ENCODE measurements at places on chromosomes 3 and 15. TPM values are rescaled to one million over a fixed set of nuclear protein-coding genes. Genes with fewer than 3 reads are reported as not detected.

- no peak for DNase-seq
These were observed 265.6 kb downstream of the FOXP1 start for GRCh38 chr3:71317749-71318457.

DNA sequence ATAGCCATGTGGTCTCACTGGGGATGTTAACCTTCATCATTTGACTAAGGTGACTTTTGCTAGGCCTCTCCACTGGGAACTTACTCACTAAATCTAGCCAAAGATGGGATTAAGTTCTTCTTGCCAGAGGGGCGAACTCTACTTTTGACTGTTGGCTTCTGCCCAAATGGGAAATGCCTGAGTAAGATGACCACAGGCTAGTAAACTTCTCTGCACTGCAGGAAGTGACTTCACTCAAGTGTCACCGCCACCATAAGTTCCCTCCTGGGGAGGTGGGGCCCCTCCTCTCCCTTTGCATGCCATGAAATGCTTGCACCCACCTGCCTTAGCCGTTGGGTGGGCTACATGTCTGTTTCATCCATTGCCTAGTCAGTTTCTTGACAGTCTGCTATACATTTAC lies 388.3 kb downstream of the FEZF2 start:
- DNase-seq, result no peak

- DNase-seq, result no peak
These were observed 57.0 kb downstream of the TMCC1 start for GRCh38 chr3:129836381-129837064.

DNA sequence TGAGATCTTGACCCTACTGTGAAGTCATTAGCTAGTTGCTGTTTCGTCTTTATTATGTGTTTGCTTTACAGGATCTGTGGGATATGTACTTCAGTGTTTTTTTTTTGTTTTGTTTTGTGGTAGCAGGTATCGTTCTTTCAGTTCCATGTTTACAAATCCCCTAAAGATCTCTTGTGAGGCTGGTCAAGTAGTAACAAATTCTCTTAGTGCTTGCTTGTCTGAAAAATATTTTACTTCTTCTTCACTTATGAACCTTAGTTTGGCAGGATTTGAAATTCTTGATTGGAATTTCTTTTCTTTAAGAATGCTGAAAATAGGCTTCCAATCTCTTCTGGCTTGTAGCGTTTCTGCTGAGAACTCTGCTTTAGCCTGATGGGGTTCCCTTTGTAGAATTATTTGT lies 235.8 kb upstream of the ALCAM start:
- DNase-seq, result no peak

- no peak for DNase-seq
These were observed 374.0 kb upstream of the ALCAM start for GRCh38 chr3:104992676-104993075.

- no peak for DNase-seq
These were observed 53.4 kb upstream of the SEC13 start for GRCh38 chr3:10374311-10374710.

DNA sequence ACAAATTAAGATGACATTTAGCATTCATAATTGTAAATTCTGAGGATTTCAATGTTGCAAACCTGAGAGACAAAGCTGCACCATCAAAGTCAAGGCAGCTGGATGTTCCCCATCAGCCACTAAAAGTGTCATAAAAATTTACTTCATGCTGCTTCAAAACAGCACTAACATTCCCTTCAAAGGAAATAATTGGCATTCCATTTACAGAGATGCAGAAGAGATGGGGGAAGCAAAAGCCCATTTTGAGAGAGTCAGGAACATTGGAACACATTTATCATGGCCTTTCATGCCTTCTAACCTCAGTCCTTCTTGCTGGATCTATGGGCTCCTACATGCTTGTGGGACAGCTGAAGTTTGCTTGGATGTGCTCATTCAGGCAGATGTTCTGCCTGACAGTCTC lies 6.4 kb upstream of the TMEM158 start:
- DNase-seq, result no peak

- DNase-seq, result no peak
These were observed 46.5 kb downstream of the BBS4 start for GRCh38 chr15:72732516-72732915.

GRCh38 chr3:168616915-168617314 lies 521.2 kb upstream of the GOLIM4 start:
- DNase-seq, result no peak

- DNase-seq, result no peak
These were observed 28.4 kb downstream of the P3H2 start for GRCh38 chr3:190092250-190092649.

GRCh38 chr15:90680371-90680935 lies 36.7 kb upstream of the BLM start:
- DNase-seq, result no peak

DNA sequence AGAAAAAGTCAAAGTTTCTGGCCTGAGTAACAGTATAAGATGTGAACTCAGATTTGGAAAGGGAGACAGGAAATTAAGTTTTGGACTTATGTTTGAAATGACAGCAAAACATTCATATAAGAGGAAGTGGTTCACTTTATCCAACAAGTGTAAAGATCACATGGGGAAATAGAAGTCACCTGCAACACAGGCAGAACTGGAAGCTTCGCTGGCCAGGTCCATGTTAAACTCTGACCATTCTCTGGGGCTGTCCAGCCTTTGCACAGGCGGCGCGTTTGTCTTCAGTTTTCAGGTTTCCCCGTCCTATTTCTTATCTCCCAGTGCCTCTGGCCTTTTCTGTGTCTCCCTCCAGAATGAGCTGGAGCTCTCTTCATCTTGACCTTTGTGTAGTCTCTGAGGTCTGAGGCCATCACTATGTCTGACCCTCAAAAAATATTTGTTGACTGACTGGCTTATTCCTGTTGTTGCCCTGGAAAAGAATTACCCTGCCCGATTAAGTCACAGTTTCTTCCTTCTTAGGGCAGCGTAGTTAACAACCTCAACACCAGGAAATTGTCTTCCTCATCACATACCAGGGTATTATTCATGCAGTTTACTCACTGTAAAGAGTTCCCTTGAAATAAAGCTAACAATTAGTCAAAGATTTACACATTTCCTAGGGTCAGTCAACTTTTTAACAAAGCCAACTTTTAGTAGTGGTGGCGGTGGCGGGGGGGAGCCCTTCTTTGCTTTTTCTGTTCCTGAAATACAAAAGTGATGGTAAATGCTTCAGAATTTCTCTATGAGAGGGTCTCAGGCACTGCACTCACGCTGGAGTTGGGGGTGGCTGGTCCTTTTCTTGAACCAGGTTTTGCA lies 959 bp upstream of the RASA2 start:
- no peak for DNase-seq

GRCh38 chr3:124492824-124493223 lies 237.4 kb upstream of the UMPS start:
- DNase-seq, result no peak

- no peak for DNase-seq
These were observed 51.2 kb downstream of the HACD2 start for GRCh38 chr3:123533554-123534159.

GRCh38 chr3:100042166-100042981 lies 71.9 kb downstream of the FILIP1L start:
- no peak for DNase-seq

DNA sequence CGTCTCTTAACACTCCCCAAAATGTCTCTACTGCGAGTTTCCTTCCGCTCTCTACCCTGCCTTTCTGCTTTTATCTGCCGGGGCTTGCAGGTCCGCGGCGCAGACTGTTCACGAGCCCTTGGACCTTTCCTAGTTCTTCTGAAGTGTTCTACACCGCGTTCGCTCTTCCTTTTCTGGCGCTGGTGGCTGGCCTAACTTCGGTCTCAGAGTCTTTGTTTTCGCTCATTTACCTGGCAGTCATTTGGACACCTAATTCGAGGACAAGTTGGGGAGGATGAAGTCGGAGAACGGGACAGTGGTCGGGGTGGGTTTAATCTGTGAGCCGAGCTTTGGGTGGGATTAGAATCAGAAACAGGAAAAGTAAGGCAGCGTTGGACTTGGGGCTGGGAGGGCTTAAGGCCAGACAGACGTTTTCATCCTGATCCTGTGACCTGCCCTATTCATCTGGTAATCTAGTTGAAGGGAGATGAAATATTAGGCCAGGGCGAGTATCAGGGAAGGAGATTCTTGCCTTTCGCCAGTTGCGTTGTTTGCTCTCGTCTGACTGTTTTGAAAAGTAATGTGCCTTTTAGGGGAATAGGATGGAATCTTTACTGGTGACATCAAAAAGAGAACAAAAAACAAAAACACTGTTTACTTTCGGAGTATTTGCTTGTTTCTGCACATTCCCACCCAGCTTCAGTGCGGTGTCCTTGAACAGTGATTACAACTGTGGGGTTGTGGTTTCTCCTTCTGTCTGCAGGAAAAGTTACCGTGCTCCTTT lies 1.8 kb downstream of the DIPK2A start:
- no peak for DNase-seq

DNA sequence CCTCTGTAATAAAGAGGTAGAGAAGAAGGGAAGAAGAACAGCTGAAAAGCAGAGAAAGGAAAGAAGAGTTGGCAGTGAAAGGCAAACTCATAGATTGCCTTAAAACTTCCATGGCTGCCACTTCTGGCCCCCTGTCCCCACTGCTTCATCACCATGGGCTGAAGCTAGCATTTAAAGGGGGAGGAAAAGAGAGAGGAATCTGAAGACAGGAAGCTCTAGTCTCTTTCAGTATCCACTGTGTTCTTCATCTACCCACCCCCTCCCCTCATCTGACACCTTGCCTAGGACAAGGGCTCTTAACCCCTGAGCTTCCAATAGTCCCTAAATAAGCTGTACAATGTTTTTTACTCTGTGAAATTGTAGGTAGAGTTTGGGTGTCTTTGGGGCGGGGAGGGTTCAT lies 60.6 kb downstream of the ALCAM start:
- no peak for DNase-seq

DNA sequence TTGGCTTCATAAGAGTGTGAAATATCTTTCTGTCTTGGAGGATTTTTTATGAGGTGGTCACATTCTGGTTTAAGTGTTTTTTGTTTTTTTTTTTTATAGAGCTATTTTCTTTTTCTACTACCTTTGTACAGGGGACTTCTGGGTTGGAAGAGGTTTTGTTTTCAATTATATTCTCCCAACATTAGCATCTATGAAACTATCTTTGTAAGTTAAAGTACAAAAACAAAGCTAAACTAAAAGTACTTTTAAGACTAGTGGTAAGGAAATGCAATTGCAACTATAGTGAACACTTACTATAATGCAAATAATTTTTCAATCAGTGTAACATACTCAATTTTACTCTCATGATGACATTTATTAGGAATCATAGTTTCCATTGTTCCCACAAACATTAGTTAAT lies 688.2 kb downstream of the SI start:
- no peak for DNase-seq

GRCh38 chr3:72473156-72473555 lies 375.1 kb downstream of the SHQ1 start:
- DNase-seq, result no peak

DNA sequence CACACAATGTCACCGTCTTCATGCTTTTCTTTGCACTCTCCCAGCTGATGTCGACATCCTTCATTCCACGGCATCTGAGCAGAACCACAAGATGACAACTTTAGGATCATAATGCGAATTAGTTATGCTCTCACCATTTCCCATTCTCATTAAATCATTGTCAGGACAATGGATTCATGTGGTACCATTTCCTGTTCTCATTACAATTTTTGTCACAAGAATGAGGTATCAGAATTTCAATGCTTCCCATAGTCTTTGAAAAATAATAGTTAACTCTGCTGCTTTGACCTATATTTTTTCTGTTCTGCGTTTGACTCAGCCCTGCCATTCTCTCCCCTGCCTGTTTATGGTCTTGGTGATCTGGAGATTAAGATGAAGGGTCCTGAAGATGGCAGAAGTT lies 175.7 kb upstream of the MDFIC2 start:
- DNase-seq, result no peak

GRCh38 chr15:57237301-57237642 lies 139.0 kb upstream of the CGNL1 start:
- DNase-seq, result no peak

DNA sequence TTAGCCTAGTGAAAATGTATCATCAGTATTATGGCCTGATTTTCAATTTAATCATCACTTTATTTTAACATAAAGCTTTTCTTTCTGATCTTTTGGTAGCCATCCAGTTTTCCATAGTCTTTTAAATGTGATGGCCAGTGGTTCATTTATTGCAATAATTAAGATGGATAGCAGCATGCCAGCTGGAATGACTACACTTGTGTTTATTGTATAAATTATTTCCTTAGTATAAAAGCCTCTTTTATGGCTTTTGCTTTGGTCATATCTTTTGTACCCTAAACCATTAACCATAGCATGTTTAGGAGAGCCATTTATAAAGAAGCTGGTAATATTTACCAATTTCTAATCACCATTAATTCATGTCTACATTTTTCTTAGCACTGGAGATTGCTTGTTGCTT lies 31.7 kb downstream of the ALCAM start:
- DNase-seq, result no peak

GRCh38 chr3:29693863-29694262 lies 413.0 kb downstream of the RBMS3 start:
- DNase-seq, result no peak

DNA sequence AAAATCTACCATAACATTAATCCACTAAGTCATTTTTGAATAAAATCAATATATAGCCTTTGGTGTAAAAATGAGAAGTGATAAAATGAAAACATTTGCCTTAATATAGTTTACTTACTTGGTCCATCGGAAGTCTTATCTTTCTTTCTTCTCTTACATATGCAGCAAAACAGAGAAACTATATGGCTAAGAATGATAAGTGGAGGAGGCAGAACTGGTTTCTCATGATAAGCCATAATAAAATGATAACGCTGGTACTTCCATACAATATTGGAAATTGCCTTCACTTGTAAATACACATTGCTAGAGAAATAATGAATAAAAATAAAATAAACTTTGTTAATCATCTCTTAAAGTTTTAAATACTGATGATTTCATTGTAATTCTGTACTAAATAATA lies 47.8 kb upstream of the USP50 start:
- DNase-seq, result no peak

DNA sequence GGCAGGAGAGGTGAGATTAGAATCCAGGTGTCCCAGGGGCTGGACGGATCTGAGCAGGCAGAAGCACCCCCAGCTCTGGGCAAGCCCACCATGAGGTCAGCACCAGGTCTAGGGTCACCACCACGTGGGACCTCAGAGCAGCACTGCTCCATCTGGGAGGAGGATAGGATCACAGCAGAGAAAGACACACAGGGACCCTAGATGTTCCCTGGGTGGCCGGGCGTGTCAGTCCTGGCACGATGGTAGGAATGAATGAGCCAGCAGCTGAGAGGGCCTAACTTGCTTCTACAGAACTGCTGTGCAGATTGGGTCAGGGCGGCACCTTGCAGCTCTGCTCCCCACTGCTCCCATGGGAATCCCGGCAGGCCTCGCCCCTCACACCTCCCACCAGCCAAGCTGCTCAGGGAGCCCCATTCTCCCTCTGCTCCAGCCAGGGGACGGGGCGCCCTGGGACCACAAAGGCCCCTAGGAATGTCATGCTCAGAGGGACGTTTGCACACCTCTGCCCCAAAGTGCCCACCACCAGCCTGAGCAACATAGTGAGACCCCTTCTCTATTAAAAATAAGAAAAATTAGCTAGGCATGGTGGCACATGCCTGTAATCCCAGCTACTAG lies 66.3 kb downstream of the ZNF445 start:
- DNase-seq, result no peak

The THPO gene
- total RNA-seq, result not detected

The GOLGA8T gene
- total RNA-seq, result not detected

The GUCA1C gene
- not detected for total RNA-seq

The CFAP100 gene
- not detected for total RNA-seq

The ADIPOQ gene
- 0.83 TPM for total RNA-seq

The CSTA gene
- total RNA-seq, result not detected

The CDCP1 gene
- total RNA-seq, result 0.81 TPM

The GOLGA6L24 gene
- total RNA-seq, result not detected

The CASR gene
- total RNA-seq, result under 0.01 TPM

The ARGFX gene
- total RNA-seq, result not detected

The STX19 gene
- total RNA-seq, result not detected
